ENCODE measurements at places on chromosomes 3 and 15.

DNA sequence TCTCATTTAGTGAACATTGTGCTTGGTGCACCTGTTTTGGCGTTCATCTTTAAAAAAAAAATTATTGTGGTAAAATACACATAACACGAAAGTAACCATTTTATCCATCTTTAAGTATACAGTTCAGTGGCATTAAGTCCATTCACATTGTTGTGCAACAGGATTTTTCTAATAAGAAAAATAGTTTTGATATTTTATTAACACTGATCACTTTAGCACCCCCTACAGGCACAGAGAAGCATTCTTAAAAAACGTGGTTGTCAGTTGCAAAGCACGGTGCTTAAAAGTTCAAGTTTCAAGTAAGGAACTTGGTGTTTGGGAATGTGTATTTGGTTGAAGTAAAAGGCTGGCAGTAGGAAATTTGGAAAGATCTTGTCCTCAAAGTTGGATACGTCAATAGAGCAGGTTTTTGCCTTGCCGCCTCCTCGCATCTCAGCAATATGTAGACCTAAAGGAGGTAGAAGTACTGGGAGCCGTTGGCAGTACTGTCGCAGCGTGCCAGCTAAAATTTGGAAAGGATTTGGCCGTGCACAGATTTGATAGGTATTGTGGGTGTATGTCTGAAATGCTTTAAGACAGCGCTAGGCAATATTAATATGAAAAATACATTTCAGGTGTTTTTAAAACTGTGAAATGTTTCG lies 110.4 kb downstream of the LRRC28 start:
- no peak for DNase-seq

- no peak for DNase-seq
Observed at GRCh38 chr3:43686700-43687498, 3.8 kb upstream of the ABHD5 start.

DNA sequence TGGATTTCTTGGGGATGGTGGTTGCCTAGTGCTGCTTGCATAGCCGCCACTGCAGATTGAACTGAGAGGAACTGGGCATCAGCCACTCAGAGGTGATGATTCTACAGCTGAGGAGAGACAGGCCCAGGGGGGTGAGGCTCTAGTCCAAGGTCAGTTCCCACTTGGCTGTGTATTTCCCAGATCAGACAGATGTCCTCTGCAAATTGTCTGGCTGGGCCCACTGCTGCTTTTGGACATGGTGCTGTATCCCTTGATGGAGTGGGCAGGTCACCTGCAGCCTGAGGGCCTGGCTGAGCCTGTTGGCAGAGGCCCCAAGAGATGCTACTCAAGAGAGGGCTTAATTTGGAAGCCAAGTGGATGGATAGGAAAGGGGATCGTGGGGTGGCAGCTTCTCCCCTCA lies 124.5 kb upstream of the CTDSPL start:
- DNase-seq: no peak

GRCh38 chr3:12149029-12149428 lies 9.7 kb downstream of the TIMP4 start:
- DNase-seq: no peak

- DNase-seq: no peak
Observed at GRCh38 chr3:112456147-112456546, 43.1 kb downstream of the BTLA start.

GRCh38 chr3:183587336-183587735 lies 31.8 kb upstream of the KLHL6 start:
- no peak for DNase-seq

DNA sequence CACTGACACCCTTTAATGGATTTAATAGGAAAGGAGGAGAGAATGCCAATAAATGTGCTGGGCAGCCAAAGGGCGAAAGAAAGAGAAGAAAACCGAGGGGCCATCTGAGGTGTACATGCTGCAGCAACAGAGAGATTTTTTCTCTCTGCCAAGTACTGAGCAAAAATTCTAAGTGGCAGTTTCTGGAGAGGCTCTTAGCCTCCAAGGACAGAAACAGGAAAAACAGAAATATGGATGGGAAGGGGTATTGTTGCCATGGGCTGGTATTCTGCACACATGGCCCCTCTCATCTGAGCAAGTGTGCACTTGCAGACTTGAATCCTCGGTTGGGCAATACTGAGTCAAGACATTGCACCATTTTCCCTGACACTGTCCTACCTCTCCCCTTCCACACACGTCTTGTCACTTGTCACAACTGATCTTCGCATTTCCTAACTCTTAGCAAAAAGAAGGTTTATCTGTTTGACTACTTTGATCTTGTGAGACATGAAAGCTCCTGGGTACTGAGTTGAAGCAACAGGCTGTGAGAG lies 73.9 kb downstream of the PRICKLE2 start:
- no peak for DNase-seq

- DNase-seq: no peak
Observed at GRCh38 chr15:34757262-34757661, 2.5 kb upstream of the GJD2 start.
